ENCODE measurements at places on chromosomes 16 and 17.

- DNase-seq: no peak
Measured at GRCh38 chr17:21376759-21377690, 868 bp downstream of the KCNJ12 start.

DNA sequence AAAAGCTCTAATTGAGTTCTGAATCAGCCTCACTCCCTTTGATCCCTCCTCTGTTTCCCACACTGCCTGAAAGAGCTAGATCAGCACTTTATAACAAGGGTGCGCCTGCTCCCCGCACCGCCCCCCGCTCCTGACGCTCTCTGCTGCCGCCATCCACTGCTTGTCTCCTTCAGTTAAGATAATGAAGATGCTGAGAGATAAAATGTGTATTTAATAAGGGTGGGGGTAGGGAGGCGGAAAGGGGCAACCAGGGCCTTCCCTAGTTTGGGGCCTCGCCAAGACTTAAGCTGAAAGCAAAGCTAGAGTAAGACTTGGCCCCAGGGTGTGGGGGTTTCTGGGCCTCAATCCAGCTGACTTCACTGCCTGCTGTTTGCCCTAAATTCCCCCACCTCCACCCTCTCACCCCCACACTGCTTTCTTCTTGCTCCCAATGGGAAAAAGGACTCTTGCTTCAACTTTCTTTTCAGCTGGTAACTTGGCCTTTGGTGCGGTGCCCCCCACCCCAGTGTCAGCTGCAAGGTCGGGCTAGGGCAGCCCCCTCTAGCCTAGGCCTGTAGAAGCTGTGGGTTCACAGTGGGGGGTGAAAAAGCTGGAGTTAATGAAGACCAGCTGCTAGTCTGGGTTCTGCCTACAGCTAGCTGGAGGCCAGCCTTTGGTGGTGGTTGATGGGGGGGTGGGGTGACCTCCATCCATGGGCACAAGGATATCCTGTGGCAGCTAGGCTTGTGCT, 1.8 kb upstream of the RARA start:
- DNase-seq: no peak

- no peak for DNase-seq
Measured at GRCh38 chr16:20181416-20181815, 107.7 kb upstream of the GPR139 start.

GRCh38 chr17:35170968-35171771, 23.0 kb downstream of the SLC35G3 start:
- peak; percentile 41 for DNase-seq

DNA sequence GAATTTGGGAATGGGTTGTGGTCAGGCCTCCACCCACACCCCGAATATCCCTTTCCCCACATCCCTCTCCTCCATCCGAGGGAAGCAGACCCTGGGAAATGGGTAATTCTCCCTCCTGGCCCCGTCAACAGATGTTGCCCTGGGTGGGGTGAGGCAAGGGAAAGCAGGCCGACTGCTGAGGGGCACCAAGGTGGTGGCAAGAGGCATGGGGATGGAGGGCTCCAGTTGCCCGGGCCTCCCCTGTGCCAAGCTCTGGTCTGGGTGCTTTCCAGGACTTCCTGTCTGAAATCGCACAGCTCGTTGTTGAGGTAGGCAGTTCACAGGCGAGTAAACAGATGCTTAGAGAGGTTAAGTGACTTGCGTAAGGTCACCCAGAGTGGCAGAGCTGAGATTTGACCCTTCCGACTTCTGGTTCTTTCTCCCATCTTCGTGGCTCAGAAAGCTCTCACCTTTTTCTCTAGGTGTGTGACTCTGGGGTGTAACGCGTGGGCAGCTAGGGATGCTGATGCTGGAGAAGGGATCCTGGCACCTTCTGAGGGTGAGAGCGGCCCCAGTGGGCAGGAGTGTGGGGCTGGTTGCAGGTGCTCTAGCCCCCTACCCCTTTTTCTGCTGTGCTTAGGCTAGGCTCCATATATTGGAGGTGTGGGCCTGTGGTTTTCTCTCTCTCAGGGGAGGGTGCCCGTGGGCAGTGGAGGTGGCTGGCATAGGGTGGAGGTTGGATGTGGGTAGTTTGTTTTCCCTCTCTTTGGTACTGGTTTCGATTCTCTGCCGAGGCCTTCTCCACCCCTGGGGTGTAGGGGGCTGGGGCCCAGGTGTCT, 17.2 kb downstream of the RARA start:
- peak; percentile 68 for DNase-seq

DNA sequence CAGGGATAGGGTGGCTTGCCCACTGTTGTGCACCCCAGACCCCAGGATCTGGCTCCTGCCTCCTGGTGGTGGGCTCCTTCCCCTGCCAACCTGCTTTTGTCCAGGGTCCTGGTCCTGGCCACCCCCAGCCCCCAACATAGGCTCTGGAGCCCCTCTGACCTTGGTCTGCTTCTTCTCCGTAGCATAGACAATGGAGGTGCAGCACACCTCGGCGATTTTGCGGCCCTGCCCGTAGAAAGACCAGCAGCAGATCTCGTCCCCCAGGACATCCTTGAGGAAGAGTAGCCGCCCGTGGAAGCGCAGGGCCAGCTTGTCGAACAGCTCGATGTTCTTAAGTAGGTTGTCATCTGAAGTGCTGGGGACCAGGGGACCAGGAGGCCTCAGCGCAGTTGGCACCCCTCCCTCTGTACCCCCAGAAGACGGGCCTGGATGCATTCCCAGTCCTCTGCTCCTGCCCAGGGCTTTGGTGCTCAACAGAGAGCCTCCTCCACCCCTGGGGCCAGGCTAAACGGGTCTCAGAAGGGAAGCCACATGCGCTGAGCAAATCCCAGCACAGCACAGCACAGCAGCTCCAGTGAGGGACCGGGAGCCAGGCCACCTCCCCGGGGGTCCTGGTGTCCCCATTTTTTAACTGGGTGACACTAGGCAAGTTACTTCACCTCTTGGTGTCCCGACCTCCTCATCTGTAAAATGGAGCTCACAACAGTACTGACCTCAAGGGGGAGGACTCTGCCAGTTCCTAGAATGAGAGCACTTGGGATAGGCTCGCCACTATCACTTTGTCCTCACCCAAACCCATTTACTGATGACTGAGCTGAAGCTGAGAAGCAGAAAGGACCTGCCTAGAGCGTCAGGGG, 10.8 kb downstream of the ASPHD1 start:
- DNase-seq: no peak

DNA sequence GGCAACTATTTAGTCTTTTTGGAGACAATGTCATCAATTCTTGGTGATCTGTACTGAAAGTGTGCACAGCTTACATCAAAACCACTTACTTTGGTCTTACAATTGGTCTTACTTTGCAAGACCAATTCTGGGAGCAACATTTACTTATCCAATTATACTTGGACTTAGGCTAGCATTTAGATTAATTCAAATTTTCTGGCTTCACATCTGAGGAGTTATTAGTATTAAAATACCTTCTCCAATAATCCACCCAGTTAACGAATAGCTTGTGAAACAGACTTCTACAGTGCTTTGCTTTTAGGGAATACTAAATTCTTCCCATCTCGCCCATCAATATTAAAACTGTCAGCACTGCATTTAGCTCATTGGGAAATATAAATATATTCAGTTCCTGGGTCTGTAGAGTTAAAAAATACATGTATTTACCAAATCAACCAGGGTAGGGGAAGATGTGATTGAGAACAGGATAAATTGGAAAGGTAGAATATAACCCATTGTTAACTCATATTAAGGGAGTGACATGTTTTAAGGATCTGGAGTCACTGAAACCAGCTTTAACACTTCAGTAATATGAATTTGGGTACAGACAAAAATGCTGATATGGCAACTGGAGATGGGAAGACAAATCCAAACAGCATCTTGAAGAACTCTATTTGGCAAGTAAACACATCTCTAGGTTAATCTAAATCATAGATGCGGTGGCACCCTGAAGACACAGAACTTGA, 9.2 kb upstream of the VEZF1 start:
- no peak for DNase-seq

- no peak for DNase-seq
Measured at GRCh38 chr16:49921106-49921505, 65.2 kb upstream of the ZNF423 start.
